IPS DF 6.9 (cell line): ENCODE measurements at places on chromosomes 5 and 9.

DNA sequence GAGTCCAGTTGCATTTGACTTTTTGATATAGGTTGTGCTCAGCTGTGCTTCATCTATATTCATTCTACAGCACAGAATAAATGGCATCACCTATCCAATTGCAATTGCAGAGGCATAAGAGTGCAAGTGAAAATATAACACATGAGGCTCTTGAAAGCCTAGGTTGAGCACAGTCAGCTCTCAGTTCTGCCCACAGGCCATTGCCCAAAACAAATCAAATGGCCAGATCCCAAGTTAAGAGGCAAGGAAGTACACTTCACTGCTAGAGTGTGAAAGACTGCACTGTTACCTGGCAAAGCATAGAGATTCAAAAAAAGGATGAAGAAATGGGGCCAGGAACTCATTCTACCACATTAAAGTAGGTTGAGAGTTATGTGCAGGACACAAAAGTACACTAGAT is 305.5 kb upstream of the SEMA6A start:
- DNase-seq = no peak

DNA sequence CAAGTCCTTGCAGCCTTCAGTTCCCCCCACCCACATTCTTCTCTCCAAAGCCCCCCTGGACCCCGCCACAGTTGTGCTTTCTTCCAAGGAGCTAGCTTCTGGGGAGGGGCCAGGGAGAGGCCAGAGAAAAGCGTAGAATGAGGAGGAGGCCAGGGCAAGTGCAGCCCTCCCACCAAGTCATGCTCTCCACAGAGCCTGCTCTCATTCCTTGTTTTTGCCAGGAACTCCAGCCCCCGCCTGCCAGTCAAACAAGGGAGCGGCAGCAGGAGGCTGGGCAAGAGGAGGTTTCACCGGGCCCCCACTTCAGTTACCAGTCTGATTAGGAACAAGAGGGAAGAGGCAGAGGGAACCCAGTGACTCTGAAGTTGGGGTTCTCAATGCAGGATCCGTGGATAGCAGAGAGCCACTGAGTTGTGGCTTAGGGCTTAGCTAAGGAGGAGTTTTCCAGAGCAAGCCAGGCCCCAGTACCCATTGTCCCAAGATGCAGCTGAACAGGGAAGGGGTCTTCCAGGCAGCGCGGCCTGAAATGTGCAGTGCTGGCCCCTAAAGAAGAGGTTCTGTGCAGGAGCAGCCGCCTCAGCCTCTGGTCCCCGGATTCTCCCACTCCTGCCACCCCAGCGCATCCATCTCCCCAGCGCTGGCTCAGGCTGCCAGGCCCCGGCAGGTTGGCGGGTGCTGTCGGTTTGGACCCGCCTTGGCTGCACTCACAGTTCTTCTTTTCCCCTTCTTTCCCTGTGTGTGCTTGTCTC is 120.6 kb downstream of the DAB2IP start:
- DNase-seq = no peak

DNA sequence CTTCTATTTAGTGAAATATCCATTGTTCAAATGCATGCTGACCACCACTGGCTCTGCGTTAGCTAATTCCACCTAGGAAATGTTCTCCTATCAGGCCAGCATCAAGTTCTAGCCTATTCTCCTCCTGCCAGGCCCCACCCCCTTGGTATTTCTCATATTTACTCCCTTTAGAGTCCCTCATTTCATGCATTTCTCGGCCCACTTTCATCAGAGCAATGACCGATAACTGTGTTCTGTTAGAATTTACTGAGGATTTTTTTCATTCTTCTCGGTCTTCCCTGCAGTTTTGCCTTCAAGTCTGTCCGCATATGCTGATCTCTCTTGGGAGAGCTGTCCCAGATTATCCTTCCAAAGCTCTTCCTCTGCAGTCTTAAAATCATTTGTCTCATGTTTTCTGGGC is 143.4 kb downstream of the GOLPH3 start:
- DNase-seq = no peak

DNA sequence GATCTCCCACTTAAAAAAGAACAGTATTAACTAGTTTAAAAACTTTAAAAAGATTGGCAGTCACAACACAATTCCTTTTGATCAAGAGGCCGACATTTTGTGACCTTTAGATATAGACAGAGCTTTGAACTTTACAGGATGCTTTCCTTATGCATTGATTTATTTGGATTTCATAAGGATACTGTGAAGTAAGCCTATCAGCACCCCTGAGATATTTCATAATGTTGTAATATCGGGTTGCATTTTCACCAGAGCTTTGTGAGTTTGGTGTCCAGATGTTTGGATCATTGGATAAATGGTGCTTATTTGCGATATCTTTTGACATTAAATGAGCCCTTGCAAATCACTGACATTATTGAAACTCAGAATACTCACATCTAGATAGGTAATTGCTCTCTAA is 7.7 kb downstream of the PALM2AKAP2 start:
- no peak for DNase-seq

DNA sequence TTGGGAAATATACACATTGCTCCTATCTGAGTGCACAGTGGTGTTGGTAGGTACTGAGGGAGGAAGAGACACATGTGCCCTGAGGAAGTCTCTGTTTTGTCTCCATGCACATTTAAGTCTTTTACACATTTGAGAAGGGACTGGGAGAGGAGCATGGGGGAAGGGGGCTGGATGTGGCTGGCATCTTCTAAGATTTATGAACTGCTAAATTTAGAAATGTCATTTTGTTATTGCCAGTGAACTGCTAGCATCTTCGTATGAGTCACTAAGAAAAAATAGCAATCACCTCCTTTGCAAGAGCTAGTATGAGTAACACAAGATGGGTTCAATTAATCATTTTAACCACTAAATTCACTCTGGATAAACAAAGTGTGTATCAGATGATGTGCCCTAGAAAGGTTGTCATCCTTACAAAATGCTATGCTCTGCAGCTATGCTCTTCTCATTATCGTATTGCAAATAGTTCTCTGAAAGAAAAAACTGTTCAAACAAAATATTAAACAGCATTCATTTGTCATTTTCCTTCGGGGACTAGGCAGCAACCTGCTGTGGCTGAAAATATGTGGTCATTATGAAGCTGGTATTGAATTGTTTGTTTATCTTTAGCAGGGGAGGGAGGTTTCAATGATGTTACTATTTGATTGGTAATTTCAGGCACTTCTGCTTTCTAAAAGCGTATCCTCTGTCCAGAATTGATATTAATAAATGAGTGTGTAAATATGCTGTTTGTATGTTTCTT is 236.5 kb downstream of the DMRTA1 start:
- DNase-seq = no peak

DNA sequence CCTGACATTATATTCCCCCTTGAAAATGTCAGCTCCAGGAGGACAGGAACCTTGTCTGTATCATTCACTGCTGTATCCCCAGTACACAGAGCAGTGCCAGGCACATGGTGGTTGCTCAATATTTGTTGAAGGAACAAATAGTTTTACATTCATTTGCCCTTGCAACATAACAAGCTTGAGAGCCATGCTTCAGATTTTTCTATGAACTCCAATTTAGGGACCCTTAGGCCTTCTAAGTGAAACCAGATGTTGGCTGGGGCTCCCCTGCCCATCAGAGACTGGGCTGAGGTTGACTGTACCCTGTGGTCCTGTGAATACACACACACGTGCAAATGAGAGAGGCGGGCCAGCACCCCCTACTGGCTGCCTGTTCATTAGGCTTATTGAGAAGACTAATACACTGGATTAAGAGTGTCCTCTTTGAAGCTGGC is 214.9 kb upstream of the WWC1 start:
- no peak for DNase-seq

DNA sequence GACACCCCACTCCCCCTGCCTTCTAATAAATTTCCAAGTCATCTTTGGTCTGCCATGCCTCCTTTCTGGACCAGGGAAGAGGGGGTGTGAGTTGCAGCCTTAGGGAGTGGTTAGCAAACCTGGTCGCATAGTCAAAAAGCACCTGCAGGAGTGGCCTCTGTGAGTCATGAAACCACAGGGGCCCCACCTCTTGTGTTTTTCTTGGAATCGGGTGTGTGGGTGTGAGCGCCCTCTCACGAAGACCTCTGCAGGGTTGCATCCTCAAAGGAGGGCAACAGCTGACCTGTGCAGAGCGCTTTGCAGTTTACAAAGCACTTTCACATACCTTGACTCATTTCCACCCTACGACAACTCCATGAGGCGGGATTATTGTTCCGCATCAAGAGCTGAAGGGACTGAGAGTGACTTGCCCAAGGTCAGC is 36.8 kb upstream of the TEX48 start:
- DNase-seq = no peak

- no peak for DNase-seq
These were observed 235.3 kb upstream of the HAPLN1 start for GRCh38 chr5:83955916-83956315.

- no peak for DNase-seq
These were observed 490.7 kb upstream of the PTPRD start for GRCh38 chr9:11103525-11103924.

GRCh38 chr9:112076814-112077213 is 98.3 kb downstream of the SUSD1 start:
- no peak for DNase-seq

DNA sequence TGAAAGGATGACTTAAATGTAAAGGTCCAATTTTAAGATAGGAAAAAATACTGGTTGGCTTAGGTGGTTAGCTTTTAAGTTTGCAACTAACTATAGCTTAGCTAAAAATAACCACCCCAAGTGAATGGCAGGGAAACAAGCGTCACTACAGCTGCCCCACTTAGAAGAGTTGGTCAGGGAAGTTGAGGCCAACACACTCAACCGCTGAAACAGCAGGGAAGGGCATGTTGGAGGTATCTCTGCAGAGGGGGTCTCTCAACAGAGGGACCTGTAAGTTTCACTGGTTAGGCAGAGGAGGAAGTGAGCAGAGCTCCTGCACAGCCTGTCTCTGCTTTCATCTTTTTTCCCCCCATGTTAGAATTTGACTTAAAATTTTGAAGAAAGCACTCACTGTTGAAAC is 75.3 kb downstream of the LHFPL2 start:
- DNase-seq = no peak

GRCh38 chr9:77800924-77801551 is 152.9 kb upstream of the GNA14 start:
- DNase-seq = no peak
